Colonic mucosa (tissue), 4 donors: ENCODE measurements at places on chromosomes 6 and 20. TPM values are rescaled to one million over a fixed set of nuclear protein-coding genes. Genes with fewer than 3 reads are reported as not detected.

DNA sequence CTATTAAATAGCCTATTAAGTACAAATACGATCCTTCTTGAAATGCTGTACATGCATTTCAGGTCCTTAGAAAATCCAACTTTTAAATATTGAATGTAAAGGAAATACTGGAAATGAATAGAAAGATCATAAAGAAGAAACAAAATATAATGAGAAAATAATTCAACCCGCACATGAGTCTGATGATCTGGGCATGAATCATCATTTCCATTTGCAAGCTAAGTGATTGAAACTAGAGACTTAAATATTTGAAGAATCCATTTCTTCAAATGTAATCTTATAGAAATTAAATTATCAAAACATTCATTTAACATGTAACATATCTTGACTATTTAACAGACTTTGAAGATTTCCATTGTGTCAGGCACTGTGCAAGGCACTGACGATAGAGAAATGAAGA is 977.0 kb downstream of the TFAP2A start:
- DNase-seq = no peak
- no peak overlapping the region for H3K27ac ChIP-seq
- no peaks in the 10 kb centered on the region for H3K36me3 ChIP-seq
- H3K27me3 ChIP-seq = no peaks in the 10 kb centered on the region

DNA sequence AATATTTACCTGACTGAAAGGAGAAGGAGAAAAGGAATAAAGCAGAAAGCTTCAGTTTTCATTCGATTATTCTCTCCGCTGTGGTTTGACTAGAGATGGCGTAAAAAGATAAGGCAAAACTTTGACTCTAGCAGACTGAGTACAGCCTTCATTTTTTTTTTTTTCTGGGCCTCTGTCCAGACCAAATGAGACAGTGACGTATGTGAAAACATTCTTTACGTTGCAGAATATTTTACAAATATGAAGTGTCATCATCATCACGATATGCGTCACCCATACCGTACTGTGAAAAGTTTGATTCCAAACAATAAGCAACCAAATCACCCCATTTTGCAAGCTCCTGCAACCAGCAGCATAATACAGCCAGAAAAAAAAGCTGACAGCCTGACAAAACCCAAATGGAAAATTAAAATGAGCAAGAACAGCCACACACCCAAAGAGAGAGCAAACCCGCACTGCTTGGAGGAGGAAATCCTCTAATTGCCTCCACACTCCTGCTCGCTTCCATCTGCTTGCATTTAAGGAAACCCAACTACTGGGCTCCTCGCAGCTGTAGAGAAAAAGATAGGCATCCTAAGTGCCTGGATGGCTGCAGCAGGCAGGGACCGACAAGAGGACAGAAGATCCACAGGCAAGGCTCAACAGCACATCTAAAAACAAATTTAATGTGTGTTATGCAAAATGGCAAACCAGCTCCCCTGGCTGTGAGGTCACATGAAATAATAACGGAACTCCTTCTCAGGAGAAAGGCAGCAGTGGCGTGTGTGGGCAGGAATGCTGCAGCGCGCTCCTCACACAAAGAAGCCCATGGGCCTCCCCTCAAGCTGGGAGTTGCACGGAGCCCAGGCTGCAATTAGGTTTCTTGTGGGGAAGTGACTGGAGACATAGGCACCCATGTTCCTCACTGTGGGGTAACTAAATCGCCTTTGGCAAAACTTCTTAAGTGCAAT is 113.1 kb downstream of the FYN start:
- H3K4me1 ChIP-seq = no peaks in the 10 kb centered on the region
- peak overlapping the region; percentile 6 for H3K4me3 ChIP-seq
- H3K36me3 ChIP-seq = no peaks in the 10 kb centered on the region

DNA sequence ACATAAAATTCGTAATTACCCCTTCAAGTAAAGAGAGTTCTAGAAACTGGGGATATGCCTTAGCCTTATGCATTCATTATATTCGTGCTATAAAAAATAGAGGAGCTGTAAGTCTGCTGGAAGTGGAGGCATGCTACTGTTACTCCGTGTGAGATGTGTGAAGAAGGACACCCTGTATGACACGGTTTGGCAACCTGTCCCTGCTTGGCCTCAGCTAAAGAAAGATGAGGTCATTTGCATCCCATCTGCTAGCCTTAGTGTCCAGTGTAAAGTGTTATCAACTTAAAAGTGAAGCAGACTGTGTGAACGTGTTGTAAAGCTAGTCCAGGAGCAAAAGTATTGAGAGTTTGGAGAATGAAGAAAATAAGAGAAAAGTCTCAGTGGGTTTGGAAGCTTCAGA is 135.1 kb upstream of the RAB32 start:
- H3K4me1 ChIP-seq = no peaks in the 10 kb centered on the region
- no peak overlapping the region for H3K27ac ChIP-seq
- no peaks in the 10 kb centered on the region for H3K27me3 ChIP-seq
- H3K36me3 ChIP-seq = no peaks in the 10 kb centered on the region
- no peak overlapping the region for H3K4me3 ChIP-seq

- no peaks in the 10 kb centered on the region for H3K27me3 ChIP-seq
- H3K4me1 ChIP-seq = no peaks in the 10 kb centered on the region
- no peak overlapping the region for H3K4me3 ChIP-seq
- H3K27ac ChIP-seq = no peak overlapping the region
Measured at GRCh38 chr6:836276-836853, 143.4 kb upstream of the EXOC2 start.

DNA sequence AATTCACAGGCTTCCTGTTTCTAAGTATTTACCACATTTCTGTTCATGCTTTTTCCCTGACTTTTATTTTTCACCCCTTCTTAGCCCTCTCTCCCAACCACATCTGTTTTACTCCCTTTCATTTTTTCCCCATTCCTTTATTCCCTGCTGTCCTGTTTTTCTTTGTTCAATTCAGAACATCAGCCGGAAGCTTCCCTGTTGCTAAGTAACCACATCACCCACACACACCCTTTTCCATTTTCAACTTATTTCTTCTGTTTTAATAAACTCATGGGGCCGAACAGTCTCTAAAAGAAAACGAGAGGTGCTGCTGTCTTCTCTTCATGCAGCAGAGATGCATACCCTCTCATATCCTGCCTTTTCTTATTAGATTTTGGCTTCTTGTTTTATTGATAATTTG is 53.5 kb upstream of the CEP85L start:
- no peak for DNase-seq
- no peak overlapping the region for H3K4me3 ChIP-seq
- no peaks in the 10 kb centered on the region for H3K27me3 ChIP-seq
- H3K36me3 ChIP-seq = no peaks in the 10 kb centered on the region

DNA sequence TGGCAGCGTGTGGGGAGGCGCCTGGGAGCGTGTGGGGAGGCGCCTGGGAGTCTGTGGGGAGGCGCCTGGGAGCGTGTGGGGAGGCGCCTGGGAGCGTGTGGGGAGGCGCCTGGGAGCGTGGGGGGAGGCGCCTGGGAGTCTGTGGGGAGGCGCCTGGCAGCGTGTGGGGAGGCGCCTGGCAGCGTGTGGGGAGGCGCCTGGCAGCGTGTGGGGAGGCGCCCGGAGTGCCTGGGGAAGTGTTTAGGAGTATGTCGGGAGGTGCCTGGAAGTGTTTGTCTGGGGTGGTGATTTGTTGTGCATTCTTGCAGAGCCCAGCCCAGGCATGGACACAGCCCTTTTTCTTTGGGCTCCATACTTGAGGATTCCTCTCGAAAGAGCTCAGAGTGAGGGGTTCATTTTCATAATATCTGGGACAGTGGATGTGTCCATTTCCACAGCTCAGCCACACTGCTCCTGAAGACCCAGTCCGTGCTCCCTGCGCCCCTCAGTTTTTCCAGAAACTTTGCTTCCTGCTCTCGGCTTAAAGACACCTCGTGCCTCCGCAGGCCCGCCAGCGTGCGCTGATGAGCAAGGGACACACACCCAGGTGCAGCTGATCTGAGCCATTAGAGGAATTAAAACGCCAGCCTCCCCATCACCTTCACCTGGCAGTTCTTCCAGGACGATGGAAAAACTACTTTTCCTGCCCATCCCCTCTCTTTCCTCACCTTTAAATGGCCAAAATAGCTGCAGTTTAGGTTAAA is 172.2 kb upstream of the THBS2 start:
- no peak overlapping the region for H3K27ac ChIP-seq
- no peaks in the 10 kb centered on the region for H3K4me1 ChIP-seq
- no peak overlapping the region for H3K4me3 ChIP-seq
- H3K27me3 ChIP-seq = no peaks in the 10 kb centered on the region

- no peaks in the 10 kb centered on the region for H3K27me3 ChIP-seq
- no peaks in the 10 kb centered on the region for H3K36me3 ChIP-seq
- H3K4me1 ChIP-seq = no peaks in the 10 kb centered on the region
- H3K27ac ChIP-seq = no peak overlapping the region
- no peak overlapping the region for H3K4me3 ChIP-seq
- DNase-seq = no peak
Measured at GRCh38 chr6:81906709-81907204, 154.3 kb upstream of the TENT5A start.

DNA sequence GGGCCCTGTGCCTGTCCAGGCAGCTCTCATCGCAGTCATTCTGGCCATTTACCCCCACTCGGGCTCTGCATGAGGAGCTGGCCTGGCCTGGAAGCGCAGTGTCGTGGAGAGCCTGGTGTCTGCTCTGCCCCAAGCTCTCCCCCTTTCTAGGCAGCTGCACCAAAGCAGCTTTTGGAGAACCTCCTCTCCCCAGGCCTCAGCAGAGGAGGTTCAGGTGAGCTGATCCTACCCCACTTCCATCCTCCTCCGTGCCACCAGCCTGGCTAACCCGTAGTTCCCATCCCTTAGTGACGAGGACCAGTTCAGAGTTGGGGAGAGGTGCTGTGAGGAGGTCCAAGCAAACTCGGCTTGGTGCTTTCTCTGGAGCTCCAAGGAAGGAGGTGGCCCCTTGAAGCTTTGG is 30.5 kb upstream of the PHACTR3 start:
- no peak overlapping the region for H3K4me3 ChIP-seq
- no peaks in the 10 kb centered on the region for H3K36me3 ChIP-seq
- H3K4me1 ChIP-seq = no peaks in the 10 kb centered on the region
- no peak overlapping the region for H3K27ac ChIP-seq
- DNase-seq = no peak
- H3K27me3 ChIP-seq = peaks cover 22% of the 10 kb centered on the region

DNA sequence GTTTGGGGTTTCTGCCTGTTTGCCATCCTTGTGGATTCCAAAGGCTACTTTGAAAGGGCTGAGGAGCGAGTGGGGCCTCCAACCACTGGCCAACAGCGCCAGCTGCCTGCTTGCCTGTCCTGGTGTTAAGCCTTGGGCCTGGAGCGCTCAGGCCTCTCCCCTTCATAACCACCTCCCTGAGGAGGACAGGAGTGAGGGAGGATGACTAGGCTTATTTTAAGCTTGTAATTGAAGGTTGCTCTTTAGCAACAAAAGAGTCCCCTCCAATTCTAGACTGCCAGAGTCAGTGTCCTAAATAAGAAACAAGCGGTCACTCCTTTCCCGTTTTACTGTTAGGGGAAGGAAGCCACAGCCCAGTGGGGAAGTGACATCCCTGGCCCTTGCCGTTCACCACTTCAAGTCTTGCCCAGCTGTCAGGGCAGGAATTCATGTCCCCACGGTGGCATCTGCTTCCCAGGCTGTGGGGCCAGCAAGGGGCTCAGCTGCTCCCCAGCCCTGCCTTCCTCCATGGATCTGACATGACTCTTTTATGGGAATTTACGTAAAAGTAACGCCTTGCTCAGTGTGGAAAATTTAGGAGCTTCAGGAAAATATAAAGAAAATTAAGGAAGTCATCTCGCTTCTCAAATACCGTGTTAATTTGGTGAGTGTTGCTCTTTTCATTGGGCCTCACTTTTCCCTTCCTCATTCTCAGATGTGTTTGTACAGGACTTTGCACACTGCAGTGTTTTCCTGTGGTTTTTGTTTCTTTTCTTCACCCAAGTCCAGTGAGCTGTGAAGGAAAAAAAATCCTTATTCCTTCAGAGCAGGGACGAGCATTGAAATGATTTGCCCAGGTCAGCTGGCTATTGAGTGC is 57.8 kb downstream of the SSR1 start:
- H3K36me3 ChIP-seq = no peaks in the 10 kb centered on the region
- DNase-seq = no peak
- H3K27me3 ChIP-seq = no peaks in the 10 kb centered on the region
- no peak overlapping the region for H3K27ac ChIP-seq
- H3K4me3 ChIP-seq = no peak overlapping the region

DNA sequence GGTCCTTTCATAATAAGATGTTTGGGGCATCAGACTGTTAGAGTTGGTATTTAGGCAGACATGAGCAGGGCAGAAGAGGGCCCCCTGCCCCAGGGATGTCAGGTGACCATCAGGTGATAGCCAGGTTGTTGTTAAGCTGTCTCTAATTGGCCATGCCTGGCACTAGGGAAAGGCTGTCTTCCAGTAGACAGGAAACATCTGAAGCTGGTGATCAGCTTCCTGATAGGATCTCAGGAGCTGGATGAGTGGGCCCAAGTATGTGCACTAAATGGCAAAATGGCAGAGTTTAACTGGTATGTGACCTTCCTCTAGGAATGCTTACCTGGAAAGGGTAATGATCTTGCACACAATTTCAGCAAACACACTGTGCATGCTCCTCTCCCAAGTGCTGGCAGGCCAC is 190.7 kb downstream of the CDH26 start:
- no peaks in the 10 kb centered on the region for H3K27me3 ChIP-seq
- no peaks in the 10 kb centered on the region for H3K4me1 ChIP-seq
- H3K4me3 ChIP-seq = no peak overlapping the region
- no peak for DNase-seq
- no peak overlapping the region for H3K27ac ChIP-seq

GRCh38 chr6:108845145-108845544 is 3.1 kb upstream of the ARMC2 start:
- no peak for DNase-seq
- no peaks in the 10 kb centered on the region for H3K27me3 ChIP-seq
- H3K36me3 ChIP-seq = no peaks in the 10 kb centered on the region
- no peak overlapping the region for H3K4me3 ChIP-seq

DNA sequence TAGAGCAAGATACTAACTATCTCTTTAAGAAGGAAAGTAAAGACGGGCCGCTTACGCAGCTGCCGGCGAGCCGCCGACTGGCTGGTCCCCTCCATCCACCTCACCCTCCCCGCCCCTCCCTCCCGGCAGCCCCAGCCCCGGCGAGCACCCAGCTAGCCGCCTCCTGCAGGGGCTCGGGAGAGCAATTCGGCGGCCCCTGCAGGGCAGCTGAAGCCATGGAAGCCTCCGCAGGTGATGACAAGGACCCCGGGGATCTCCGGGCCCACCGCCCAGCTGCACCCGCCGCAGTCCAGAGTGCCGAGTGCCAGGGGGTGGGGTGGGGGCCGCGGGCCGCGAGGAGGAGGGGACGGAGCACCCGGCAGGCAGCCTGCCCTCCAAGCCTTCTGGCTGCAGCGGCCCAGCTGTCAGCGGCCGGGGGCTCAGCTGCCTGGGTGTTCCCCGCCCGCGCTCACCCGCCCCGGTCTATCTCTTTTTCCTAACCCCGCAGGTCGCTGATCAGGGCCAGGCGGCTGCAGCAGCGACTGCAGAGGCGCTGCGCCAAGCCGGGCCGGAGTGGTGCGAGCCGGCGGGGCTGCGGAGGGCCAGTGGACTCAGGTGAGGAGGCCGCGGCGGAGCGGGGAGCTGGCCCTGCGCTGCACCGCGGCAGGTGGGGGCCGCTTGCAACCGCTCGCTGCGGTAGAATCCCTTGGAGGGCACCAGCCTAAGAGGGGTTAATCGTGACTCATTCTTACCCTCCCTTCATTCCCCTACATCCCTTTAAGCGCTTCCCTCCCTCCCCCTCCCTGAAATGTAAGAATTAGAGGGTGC is at the start of gene SNPH:
SNPH (plus strand) TSS at position 128 of the 807 bp plus-strand sequence. CDS start 29,946 bp downstream, outside the sequence.
- no peaks in the 10 kb centered on the region for H3K27me3 ChIP-seq
- peak within 1 kb of the TSS; percentile 88 for H3K4me3 ChIP-seq
- peak within 1 kb of the TSS; percentile 8 for H3K27ac ChIP-seq
- DNase-seq = peak; percentile 75
- H3K4me1 ChIP-seq = no peaks in the 10 kb centered on the region

The PKIB gene
- 113 TPM for total RNA-seq

The SEMG1 gene
- total RNA-seq = 0.42 TPM

The ZNF391 gene
- 0.96 TPM for total RNA-seq

The TNFRSF21 gene
- total RNA-seq = 102 TPM

The TENT5A gene
- 20.1 TPM for total RNA-seq
